ENCODE measurements at places on chromosomes 5 and 9. TPM values are rescaled to one million over a fixed set of nuclear protein-coding genes. Genes with fewer than 3 reads are reported as not detected.

The OR13F1 gene
- total RNA-seq, result not detected

The TMEFF1 gene
- total RNA-seq, result 9.1 TPM

The PCDHGA8 gene
- total RNA-seq, result 0.51 TPM

The TAS2R1 gene
- not detected for total RNA-seq

The LCN9 gene
- not detected for total RNA-seq

The FAM53C gene
- total RNA-seq, result 45.6 TPM

The ADRB2 gene
- 7.1 TPM for total RNA-seq

The PRLR gene
- 0.08 TPM for total RNA-seq

DNA sequence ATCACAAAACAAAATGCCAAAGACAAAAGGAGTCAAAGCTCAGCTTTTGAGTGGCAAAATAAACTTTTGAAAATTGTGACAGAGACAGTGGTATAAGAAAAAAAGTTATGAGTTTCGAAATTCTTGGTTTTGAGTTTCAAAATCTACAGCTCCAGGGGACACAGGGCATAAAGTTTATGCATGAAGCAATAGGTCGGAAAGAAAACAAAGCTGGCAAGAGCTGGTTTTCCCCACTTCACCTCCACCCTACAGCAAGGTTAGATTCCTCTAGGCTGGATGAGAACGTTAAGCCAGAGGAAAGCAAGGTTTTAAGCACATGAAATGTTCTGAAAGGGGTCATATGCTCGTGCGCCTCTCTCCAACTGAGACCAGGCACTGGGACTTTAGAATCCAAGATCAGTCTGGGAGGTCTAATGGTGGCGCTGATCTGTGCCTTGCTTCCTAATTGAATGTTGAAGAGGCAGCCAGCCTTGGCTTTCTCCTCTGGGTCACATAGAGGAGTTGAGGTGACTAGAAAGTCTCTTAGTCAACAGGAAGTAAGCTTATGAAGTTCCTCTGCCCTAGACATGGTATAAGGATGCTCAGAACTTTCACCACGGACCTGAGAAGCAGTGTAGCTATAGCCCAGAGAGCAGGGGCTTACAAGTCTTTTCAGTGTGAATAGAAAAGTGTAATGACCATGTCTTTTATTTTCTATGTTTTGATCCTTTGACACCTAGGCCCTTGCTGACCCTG, 167.7 kb upstream of the DMAC1 start:
- no peak for DNase-seq

DNA sequence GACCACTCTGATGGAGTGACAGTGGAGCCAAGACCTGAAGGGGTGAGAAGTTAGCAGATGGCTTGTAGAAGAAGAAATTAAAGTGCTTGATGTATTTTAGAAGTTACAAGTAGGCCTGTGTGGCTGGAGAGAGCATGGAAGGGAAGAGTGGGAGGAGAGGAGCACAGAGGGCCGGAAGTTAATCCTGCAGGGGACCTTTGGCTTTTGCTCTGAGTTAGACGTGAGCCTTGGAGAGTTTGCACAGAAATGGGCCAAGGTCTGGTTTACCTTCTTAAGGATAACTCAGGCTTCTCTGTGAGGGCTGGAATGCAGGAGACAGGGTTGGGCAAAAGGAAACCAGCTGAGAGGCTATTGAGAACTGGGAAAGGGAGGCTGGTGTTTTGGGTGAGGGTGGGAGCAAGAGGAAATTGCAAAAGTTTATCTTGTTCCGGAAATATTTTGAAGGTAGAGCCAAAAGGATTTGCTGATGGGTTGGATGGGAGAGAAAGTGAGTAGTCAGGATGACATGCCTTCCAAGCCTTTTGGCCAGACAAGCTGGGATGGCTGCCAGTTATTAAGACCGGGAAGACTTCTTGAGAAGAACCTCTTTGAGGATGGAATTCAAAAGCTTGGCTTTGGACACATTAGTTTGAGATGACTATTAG, 17.5 kb upstream of the F2RL1 start:
- DNase-seq, result no peak

DNA sequence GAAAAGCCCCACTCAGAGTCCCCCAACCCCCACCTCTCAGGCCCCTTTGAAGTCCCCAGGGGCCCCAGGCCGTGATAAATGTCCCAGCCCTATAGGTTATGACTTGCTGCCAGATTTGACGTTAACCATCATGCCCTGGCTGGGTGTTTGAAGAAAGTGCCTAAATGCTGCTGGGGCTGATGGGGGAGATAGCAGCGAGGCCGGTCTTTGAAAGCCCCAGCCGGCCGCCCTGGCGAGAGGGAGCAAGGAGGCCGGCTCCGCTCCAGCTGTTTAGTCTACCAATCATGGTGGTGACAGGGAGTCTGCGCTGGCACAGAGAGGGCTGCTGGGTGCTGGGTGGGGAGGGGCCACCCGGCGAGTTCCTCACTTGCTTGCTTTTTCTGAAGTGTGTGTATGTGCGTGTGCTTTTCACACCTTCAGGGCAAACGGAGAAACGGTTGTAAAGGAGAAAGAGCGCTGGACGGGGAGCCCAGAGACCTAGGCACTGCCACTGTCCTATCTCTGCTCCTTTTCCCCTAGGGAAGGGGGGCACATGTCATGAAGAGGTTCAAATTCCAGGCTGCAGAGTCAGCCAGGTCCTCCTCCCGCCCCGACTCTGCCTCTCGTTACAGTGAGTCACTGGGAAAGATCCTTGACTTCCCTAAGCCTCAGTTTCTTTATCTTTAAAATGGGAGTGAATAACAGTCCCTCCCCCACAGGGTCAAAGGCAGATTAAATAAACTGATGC, 126.1 kb upstream of the HAND1 start:
- DNase-seq, result no peak

DNA sequence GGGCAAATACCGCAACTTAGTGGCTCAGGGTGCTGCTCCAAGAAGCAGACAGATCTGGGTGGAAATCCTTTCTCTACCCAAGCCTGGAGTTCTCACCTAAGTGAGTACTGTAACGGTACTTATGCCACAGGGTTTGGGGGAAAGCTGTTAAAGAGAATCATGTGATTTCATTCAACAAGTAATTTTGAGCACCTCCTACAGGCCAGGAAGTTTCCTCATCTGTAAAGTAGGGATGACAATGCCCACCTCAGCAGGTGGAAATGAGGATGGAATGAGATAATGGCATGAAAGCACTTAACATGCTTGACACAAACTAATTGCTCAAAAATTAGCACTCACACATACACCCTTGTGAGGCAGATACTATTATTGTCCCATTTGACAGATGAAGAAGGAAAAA, 114.1 kb downstream of the JAKMIP2 start:
- no peak for DNase-seq

GRCh38 chr5:168471785-168472184, 14.5 kb upstream of the RARS1 start:
- no peak for DNase-seq

DNA sequence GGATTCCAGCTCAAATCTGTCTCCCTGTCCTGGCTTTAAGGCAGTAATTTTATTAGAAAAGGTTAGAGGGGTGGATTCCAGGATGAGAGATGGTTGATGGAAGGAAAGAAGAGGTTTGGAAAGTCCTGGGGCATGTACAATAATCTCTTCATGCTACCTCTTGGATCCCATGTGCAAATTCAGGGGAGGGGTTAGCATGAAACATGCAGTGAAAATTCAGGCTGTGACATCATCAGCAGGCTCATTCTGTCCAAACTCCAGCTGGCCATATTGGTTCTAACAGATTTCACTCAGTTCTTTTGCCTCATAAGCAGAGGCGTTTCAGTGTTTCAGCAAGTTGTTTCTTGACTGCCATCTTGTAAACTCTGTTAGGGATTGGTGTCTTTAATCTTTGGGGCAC, 55.4 kb downstream of the CYSTM1 start:
- no peak for DNase-seq

GRCh38 chr5:166188501-166189325, 2102.7 kb upstream of the WWC1 start:
- no peak for DNase-seq

GRCh38 chr5:172807766-172808311, 26.2 kb upstream of the ERGIC1 start:
- DNase-seq, result no peak

- DNase-seq, result no peak
Measured at GRCh38 chr9:125525921-125526631, 180.9 kb downstream of the MAPKAP1 start.

DNA sequence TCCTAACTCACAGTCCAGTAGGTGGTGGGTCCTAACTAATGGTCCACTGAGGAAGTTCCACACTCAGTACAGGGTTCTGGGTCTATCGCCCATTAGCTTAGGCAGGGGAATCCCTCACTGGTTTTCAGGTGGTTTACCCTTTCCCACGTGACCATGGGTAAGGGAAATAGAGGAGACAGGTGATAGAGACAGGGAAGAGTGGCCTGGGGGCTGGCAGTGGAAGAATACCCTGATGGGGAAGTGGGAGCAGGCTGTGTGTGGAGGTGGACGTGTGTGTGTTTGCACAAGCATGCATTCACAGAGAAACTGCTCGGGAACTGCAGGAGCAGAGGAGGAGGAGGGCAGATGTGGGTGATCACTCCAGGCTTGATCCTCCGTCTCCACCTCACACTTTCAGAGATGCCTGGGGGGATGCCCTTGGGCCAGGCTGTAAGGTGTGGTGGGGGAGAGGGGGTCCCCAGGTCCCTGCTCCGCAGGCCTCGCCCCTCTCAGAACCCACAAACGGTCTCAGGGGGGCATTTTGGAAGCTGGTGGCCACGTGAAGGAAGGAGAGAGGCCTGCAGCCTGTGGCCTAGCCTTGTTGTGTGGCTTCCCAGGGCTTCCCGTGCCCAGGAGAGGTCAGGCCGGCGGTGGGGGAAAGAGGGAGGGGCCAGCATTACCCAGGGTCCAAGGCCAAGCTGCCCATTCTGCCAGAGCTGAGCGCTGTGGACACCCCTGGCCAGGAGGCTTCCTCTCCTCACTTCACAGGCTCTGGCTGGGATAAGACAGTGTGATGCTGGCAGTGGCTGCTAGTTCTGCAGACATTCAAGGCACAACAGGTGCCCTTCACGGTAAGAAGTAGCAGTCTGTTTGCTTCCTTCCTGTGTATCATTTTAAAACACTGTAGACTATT, 80.0 kb downstream of the OTULIN start:
- no peak for DNase-seq

GRCh38 chr9:8916771-8917170, 1117.2 kb upstream of the DMAC1 start:
- no peak for DNase-seq

DNA sequence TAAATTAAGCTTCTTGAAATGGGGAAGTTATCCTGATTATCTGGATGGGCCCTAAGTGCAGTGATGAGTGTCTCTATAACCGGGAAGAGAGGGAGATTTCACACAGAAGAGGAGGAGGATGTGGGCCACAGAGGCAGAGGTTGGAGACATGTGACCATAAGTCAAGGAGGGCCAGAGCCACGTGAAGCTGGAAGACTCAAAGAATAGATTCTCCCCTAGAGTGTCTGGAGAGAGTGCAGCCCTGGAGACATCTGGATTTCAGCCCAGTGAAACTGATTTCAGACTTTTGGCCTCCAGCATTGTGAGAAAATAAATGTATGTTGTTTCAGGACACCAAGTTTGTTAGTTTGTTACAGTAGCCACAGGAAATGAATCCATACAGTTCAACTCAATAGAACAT, 442.9 kb downstream of the NTRK2 start:
- DNase-seq, result no peak

DNA sequence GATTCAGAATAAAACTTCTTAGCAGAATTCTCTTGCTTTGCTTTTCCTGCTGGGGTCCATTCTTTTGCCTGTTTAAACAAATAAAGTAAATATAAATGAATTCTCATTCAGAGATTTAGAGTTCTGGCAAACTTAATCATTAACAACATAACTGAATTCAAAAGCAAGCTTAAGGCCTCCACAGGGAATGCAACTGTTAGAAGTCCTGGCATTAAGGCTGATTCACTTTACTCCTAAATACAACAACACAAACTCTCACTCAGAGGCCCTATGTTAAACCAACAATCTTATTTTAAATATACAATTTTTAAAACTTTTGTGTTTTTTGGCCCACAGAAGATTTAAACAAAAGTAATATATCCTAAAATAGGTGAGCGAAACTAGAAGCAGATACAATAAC, 178.3 kb downstream of the AP3B1 start:
- DNase-seq, result no peak

GRCh38 chr9:100671898-100672297, 94.0 kb downstream of the CAVIN4 start:
- DNase-seq, result no peak

DNA sequence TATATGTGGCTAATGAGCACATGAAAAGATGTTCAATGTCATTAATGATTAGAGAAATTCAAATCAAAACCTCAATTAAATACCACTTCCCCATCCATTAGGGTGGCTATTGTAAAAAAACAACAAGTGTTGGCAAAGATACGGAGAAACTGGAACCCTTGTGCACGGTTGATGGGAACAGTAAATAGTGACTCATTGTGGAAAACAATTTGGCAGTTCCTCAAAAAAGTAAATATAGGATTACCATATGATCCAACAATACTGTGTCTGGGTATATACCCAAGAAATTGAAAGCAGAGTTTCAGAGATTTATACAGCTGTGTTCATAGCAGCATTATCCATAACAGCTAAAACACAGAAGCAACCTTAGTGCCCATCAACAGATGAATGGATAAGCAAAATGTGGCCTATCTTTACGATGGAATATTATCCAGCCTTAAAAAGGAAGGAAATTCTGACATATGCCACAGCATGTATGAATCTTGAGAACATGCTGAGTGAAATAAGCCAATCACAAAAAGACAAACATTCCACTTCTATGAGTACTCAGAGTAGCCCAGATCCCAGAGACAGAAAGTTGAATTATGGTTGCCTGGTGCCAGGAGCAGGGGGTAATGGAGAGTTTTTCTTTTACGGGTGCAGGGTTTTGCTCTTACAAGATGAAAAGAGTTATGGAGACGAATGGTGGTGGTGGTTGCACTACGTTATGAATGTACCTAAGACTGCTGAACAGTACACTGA, 41.4 kb upstream of the LRRC14B start:
- no peak for DNase-seq

DNA sequence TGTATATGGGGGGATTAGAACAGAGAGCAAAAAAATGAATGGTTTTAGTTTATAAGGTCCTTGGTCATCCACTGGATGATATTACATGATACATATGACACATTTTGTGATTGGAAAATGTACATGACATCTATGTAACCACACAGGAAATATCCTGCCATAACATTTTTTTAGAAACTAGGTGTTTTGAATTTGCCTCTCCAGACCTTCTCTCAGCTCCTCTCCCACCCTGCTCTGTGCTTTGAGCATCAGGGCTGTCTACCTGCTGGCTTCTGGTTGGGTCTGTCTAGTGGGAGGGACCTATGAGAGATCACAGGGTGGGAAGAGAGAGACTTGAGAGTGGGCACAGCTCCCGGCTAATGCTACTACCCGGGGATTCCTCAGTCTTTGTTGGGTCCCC, 24.4 kb downstream of the AKNA start:
- no peak for DNase-seq

DNA sequence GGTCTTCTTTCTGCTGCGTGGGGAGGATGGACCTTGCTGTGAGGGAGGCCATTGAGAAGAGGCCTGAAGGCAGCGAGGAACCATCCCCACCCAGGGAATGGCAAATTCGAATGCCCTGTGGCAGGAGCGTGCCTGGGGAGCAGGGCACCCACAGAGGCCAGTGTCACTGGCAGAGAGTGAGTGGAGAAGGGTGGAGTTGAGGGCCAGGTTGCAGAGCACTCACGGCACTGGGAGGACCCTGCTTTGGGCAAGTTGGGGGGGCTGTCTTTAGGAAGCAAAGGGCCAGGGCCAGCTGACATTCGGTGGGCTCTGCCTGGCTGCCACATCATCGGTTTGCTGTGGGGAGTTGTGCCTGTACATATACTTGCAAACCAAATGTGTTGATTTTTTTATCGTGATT, 47.2 kb downstream of the SYK start:
- peak; percentile 59 for DNase-seq

GRCh38 chr5:109573256-109573655, 116.5 kb upstream of the MAN2A1 start:
- no peak for DNase-seq

GRCh38 chr9:114170771-114171461, 15.6 kb downstream of the COL27A1 start:
- DNase-seq, result no peak

Measured in osteocyte (in vitro differentiated cells).